ENCODE measurements at places on chromosomes 6 and 20.

GRCh38 chr6:35183935-35184334 is 29.8 kb upstream of the SCUBE3 start:
- DNase-seq = no peak

- no peak for DNase-seq
Measured at GRCh38 chr6:152858141-152858540, 107.5 kb downstream of the VIP start.

DNA sequence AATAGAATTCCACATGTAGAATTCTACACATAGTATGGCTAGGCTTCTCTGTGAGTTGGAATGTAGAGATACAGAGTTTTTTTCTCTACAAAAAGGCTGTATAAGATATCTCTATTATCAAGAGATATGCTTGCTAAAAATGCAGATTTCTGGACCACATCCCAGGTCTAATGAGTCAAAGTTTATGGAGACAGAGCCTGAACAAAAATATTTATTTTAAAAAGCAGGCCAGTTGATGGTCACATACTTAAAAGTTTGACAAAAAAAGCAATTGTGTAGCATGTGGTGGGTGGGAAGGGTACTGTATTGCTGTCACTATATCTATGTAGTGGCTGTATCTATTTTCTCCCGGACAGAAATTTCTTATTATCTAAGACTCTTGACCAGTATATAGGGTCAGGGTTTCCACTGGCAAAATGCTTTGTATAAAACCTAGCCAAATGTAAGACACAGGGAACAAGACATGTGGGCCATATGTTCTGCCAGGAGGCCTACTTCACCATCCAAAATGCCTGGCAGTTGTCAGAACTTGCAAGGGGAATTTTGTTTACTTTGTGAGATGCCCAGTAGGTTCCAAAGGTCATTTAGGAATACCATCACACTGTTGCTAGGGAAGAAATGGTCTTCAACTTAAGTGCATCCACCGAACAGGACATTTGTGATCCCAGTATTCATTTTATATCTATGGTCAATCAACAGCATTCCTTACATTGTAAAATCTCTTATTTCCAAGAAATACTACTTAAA is 60.6 kb downstream of the SHPRH start:
- no peak for DNase-seq

GRCh38 chr20:51641866-51642265 is 99.3 kb upstream of the NFATC2 start:
- DNase-seq = no peak

DNA sequence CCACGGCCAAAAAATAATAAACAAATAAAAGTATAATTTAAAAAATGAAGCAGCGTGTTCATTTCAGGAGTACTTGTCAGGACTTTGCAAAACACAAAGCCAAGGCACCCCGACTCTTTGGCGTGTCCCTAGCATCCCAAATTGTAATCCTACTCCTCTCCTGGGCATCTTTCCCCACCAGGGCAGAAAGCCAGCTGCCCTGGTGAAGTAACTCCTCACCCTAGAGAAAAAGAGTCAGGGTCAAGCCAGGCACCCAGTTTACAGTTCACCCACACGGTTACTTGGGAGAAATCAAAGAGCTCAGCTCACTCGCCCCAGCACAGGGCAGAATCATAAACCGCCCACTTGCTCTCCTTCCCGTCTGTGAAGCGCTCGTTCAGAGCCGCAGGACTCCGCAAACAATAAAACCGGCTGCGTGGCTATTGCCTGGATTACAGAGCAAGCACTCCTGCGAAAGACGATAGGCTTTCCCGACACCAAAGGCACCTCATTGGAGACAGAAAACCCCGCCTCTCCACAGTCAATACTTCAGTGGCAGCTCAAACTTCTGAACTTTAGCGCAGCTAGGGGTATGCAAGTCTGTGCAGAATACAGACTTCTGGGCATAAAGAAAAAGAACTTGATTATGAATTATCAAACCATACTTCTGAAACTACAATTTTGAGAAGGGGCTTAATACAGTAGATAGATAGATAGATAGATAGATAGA is 73.0 kb upstream of the NHSL1 start:
- DNase-seq = no peak

- no peak for DNase-seq
Measured at GRCh38 chr6:107323133-107323785, 136.1 kb downstream of the PDSS2 start.

DNA sequence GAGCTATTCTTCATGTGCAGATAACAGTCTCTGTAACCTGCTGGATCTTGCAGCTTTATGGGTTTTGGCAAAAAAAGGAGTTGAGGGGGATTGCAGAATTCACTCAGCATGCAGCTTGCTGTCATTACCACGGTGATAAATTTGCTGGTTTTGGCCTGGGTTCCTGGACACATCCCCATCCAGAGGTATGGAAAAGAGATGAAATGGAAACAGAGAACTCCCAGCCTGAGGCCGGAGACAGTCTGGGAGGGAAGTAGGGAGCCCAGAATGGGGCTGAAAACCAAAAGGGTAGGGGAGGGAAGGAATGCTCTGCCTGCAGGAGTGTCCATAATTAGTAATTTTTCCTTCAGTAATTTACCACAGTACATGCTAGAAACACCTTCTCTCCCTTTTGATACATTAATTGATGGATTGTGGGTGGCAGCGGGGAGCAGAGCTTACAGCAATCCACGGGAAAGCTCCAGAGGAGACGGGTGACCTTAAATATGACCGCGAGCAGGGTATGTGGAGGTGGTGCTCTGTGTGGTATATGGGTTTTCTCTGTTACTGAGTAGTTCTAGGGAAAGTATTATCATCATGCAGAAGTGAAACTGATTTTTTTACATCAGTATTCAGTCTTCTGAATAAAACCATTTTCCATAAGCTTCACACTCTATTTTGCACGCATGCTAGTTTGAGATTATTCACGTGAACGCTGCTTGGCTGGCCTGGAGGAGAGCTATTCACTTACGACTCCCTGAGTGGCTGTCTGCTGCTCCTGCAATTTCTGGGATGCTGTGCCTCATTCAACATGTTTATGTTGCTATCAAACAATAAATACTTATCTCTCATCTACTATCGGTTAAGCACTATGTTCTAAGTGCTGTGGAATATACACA is 66.3 kb upstream of the KCNK16 start:
- no peak for DNase-seq

- no peak for DNase-seq
Measured at GRCh38 chr6:72553531-72554511, 68.0 kb upstream of the KCNQ5 start.

GRCh38 chr6:28974505-28974904 is 30.6 kb downstream of the ZNF311 start:
- no peak for DNase-seq

- DNase-seq = no peak
Measured at GRCh38 chr6:78808356-78808891, 58.9 kb upstream of the IRAK1BP1 start.
